AG04449 (cell line): ENCODE measurements at places on chromosomes 13 and 19.

- no peak for DNase-seq
These were observed 35.0 kb upstream of the MATK start for GRCh38 chr19:3821156-3821555.

GRCh38 chr13:91778123-91778522, 379.7 kb downstream of the GPC5 start:
- no peak for DNase-seq

DNA sequence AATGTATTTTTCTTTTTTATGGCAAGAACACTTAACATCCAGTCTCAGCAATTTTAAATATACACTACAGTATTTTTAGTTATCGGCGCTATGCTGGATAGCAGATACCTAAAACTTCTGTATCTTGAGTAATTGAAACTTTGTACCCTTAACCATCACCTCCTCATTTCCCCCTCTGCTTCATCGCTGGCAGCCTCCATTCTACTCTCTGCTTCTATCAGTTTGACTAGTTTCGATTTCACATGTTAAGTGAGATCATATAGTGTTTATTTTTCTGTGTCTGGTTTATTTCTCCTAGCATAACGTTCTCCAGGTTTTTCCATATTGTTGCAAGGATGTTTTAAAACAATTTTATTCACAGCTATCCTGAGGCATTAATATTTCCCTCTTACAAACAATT, 340.8 kb upstream of the SLC10A2 start:
- no peak for DNase-seq

DNA sequence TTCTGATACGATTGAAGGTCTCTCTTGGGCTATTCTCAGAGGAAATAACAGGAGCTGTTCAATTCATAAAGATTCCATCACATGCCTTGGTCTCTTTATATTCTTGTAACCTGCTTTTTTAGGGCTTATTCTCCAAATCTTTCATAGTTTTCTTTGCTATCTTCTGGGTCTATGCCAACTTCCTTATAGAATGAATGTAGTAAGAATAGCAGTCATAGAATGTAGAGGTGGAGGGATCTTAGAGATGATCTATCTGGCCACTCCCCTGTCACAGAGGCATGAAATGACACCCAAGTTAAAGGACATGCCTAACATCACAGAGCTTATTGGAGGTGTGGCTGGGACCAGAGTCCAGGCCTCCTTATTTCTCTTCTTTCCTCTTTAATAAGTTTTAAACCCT, 13.2 kb downstream of the LCP1 start:
- DNase-seq: no peak

DNA sequence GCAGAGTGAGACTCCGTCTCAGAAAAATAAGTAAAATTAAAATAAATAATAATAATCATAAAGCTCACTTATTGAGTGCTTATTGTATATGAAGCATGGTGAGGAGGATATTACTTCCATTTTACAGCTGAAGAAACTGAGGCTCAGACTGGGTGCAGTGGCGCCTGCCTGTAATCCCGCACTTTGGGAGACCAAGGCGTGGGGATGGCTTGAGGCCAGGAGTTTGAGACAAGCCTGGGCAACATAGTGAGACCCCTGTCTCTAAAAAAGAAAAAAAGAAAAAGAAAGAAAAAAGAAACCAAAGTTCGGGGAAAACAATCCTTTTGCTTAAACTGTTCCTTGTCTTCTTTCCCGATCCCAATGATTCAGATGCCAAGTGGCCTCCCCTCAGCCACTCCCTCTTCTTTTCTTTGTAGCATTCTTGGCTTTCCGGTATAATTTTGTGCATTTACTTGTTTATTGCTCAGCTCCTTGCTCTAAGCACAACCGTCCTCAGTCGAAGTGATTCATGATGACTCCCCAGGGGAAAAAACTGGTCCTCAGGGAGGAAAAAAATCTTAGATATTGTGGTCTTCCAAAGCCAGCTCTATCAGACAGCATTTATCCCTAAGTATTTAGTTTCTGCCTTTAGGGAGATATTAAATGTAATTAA, 965 bp upstream of the EIF3G start:
- peak; percentile 55 for DNase-seq

- no peak for DNase-seq
These were observed 37.3 kb downstream of the CILP2 start for GRCh38 chr19:19575411-19575810.

DNA sequence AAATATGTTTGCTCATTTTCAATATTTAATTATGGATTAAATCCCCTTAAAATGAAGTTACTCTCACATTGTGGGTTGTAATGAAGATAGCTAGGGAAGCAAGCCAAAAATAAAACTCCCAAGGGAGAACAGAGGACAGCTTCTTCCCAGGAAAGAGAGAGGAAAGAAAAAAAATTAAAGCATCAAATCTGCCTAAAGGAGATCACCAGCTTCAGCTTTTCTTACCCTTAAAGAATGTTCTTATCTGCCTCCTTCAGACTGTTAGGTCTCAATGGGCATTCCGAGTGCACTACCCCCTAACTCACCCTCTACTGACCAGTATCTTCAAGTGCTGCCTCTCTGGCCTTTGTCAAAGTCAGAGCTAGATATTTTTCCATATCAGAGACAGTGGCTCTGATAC, 55.2 kb downstream of the XPO4 start:
- no peak for DNase-seq
